ENCODE measurements at places on chromosomes 7 and 10. TPM values are rescaled to one million over a fixed set of nuclear protein-coding genes. Genes with fewer than 3 reads are reported as not detected.

XRCC2 gene
- total RNA-seq, result 23.6 TPM

- peaks cover 8% of the 10 kb centered on the region for H3K4me1 ChIP-seq
- peaks cover 9% of the 10 kb centered on the region for H3K36me3 ChIP-seq
- no peaks in the 10 kb centered on the region for H3K27me3 ChIP-seq
- DNase-seq, result no peak
Observed at GRCh38 chr10:27225011-27225590, 15.5 kb downstream of the ACBD5 start.

C10orf62 gene
- not detected for total RNA-seq

TET1 gene
- total RNA-seq, result 1.3 TPM

ATP6V0A4 gene
- total RNA-seq, result 0.32 TPM

DNA sequence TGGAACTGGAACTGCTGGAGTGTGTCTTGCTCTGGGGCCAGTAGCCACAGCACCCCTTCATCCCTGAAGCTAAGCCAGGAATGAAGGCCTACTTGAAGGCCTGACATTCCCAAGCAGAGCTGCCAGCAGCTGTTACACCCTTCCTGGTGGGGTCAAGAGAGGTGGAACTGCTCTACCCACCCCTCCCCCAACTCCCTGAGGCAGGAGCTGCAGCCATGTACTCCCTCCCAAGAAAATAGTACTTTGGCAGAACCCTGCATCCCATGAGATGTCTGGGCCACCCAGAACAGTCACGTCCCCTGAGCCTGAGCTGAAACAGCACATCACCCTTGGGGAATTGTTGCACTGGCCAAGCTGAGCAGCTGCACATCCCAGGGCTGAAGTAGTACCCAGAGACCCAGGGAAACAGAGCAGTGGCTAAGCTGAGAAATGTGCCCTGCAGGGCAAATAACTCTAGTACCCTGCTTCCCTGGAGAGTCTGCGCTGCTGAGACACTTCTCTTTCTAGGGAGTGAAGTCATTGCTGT is 63.4 kb upstream of the PLA2G12B start:
- H3K27me3 ChIP-seq, result no peaks in the 10 kb centered on the region
- no peak overlapping the region for H3K4me3 ChIP-seq
- no peak overlapping the region for H3K27ac ChIP-seq
- no peak for DNase-seq

DNA sequence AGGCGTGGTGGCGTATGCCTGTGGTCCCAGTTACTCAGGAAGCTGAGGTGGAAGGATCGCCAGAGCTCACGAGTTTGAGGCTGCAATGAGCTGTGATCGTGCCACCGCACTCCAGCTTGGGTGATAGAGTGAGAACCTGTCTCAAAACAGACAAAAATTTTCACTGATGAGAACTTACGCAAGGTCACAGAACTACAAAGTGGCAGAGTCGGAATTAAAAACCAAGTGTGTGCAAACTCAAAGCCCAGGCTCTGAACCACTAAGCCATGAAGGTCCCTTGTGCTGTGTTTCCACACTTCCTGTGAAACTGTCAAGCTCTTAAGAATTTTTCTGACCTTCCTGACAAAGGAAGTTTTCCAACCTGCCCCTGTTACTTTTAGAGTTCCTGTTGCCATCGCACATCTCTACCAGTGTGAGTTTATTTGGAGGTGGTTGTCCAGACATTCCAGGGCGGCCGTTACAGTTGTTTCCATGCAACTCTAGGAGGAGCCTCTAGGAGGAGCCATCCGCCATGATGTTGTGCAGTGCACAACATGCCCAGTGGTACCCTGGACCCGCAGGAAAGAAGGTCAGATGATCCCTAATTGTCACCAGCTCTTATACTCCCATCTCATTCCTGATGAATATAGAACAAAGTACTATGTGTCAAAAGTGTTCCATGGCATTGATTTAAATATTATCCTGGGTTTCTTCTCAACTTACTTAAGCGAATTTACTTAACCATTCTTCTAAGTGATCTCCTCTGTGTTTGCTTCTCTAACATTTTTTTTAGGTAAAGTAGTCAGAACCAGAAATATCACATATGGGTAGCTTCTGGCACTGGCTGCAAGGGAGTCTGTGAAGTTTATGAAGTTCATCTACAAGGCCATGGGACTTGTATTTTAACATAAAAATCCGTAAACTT is 49.0 kb upstream of the LYZL1 start:
- H3K4me1 ChIP-seq, result no peaks in the 10 kb centered on the region
- peaks cover 5% of the 10 kb centered on the region for H3K27me3 ChIP-seq
- no peak overlapping the region for H3K27ac ChIP-seq
- H3K36me3 ChIP-seq, result no peaks in the 10 kb centered on the region
- no peak overlapping the region for H3K4me3 ChIP-seq

GRCh38 chr7:80277434-80278427 is 143.1 kb downstream of the GNAI1 start:
- no peak for DNase-seq
- H3K36me3 ChIP-seq, result no peaks in the 10 kb centered on the region
- no peaks in the 10 kb centered on the region for H3K27me3 ChIP-seq
- no peaks in the 10 kb centered on the region for H3K4me1 ChIP-seq
- H3K27ac ChIP-seq, result no peak overlapping the region

VSTM2A gene
- total RNA-seq, result not detected

DNA sequence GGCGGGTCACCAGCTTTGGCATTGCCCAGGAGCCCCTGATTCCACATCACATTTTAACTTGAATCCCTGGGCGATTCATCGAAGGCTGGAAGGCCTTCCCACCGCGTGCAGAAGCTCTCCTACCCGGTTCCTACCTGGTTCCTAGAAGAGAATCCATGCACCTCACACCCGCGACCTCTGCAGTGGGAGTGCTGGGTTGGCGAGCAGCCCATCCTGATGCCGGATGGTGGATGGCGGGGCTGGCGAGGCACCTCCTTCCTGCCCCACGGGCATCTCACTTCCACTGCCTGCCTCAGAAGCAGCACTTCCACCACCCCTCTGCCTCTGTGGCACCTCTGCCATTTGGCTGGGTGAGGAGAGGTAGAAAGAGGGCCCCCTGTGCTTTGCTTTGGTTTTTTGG is 32.0 kb downstream of the NUB1 start:
- H3K4me3 ChIP-seq, result no peak overlapping the region
- DNase-seq, result no peak
- no peak overlapping the region for H3K27ac ChIP-seq
- H3K36me3 ChIP-seq, result peaks cover 19% of the 10 kb centered on the region
- H3K4me1 ChIP-seq, result peaks cover under 1% of the 10 kb centered on the region

- no peaks in the 10 kb centered on the region for H3K27me3 ChIP-seq
- DNase-seq, result no peak
- no peaks in the 10 kb centered on the region for H3K4me1 ChIP-seq
- no peak overlapping the region for H3K4me3 ChIP-seq
- H3K36me3 ChIP-seq, result peaks cover 18% of the 10 kb centered on the region
Observed at GRCh38 chr7:74101061-74101681, 17.6 kb downstream of the LIMK1 start.

SUN3 gene
- not detected for total RNA-seq

DLX5 gene
- total RNA-seq, result not detected

GRCh38 chr7:111568870-111569462 is 6.7 kb upstream of the IMMP2L start:
- no peak overlapping the region for H3K4me3 ChIP-seq
- DNase-seq, result no peak
- H3K27ac ChIP-seq, result no peak overlapping the region
- H3K36me3 ChIP-seq, result peaks cover 7% of the 10 kb centered on the region

DNA sequence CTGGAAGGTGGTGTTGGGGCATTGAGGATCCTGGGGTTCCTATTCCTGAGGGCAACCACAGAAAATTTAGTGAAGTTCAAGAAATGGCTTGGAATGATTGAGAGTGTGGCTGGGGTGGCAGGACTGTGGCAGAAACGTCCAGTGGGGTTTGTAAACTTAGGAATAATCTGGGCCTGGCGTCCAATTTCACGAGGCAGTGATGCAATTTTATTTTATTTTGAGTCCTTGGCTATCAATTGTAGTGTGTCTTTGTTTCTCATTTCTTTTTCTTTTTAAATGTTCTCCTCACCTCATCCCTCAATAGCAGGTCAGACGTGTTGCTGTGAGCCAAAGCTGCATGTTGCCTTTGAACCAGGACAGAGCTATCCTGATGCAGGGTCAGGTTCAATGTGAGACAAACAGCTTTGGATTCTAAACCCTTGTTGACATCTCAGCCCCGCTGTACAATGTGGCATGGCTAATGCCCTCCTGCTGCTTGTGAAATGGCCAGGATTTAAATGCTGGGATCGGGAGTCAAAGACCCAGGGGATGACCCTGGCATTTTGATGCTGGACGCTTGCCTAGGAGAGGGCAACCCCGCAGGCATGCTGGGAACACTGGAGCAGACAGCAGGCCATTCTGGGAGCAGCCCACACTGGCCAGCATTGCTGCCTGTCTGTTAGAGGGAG is 64.8 kb downstream of the RBM20 start:
- H3K4me3 ChIP-seq, result no peak overlapping the region
- no peak overlapping the region for H3K27ac ChIP-seq
- H3K27me3 ChIP-seq, result no peaks in the 10 kb centered on the region
- H3K36me3 ChIP-seq, result no peaks in the 10 kb centered on the region

All from activated CD4-positive, alpha-beta T cell treated with anti-CD3 and anti-CD28 coated beads for 36 hours (primary cell).